ENCODE measurements at places on chromosomes 6 and 20.

GRCh38 chr6:135440087-135440792 is 57.3 kb downstream of the AHI1 start:
- no peak for DNase-seq

DNA sequence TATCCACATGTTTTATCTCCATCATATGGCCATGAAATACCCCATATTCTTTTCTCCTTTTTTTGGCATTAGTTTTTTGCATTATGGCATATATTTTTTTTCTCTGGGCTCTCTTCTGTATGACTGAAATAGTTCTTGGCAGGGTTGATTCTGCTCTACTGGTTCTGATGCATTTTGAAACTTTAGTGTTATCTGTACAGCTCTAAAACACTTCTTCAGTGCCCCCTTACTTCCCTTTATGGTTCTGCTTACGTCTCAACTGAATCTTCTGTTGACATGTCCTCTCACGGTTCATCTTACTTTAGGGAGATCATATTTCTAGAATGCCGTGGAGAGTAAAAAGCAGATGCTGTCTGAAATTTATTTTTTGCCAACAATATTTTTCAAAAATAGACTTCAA is 23.2 kb upstream of the TXNDC5 start:
- DNase-seq, result no peak

GRCh38 chr6:123014835-123015234 is 18.8 kb downstream of the CLVS2 start:
- no peak for DNase-seq

DNA sequence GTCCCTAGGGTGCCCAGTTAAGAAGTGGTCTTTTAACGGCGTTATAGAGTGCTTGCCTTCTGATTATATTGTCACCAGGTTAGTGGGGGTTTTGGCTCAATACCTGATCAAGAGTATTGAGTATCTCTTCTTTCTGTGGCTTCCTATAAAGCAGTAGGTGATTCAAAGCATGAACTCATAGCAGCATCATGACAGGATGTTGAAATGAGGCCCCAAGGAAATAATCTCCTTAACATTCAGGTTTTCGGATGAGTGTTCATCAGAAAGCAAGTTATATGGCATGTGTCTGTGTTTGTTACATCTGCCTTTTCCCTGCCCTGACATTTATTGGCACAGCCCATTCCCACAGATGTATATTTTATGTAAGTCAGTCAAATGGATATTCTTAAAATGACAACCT is 301.0 kb downstream of the FARS2 start:
- DNase-seq, result no peak

DNA sequence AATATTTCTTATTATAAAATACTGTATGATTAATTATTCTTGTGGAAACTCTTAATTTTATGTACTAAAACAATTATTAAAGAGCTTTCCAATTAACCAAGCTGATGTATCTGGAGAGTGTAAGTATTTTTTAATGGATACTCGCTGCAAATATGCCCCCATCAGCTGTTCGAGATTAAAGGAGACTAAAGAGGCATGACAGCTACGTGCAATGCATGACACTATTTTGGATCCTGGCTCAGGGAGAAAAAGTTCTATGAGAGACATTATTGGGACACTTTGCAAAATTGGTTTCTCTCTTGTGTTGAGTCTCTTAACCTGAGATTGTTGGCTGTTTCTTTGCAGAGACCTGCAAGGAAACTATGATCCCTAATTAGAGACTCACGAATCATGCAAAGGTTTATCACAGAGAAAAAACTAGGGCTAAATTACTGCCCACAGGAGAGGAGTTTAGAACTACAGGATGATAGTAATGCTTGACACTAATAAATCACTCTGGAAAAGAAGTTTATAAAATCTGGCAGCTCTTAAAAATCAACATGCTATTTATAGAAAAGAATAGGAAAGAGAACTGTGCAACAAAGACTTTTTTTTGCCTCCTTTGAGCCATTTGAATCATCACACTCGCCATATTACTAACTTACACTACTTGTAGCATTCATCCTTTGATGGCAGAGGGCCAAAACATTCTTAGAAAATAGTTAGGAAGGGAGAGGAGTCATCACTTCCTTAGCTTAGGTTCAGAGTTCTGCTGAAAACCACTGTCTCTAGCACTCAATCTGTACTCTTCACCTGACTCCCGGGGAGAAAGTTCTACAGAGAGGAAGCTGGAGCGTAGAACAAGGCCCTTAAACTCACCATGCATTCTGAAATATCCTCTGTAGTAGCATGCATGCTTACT is 25.3 kb downstream of the NRN1 start:
- no peak for DNase-seq

DNA sequence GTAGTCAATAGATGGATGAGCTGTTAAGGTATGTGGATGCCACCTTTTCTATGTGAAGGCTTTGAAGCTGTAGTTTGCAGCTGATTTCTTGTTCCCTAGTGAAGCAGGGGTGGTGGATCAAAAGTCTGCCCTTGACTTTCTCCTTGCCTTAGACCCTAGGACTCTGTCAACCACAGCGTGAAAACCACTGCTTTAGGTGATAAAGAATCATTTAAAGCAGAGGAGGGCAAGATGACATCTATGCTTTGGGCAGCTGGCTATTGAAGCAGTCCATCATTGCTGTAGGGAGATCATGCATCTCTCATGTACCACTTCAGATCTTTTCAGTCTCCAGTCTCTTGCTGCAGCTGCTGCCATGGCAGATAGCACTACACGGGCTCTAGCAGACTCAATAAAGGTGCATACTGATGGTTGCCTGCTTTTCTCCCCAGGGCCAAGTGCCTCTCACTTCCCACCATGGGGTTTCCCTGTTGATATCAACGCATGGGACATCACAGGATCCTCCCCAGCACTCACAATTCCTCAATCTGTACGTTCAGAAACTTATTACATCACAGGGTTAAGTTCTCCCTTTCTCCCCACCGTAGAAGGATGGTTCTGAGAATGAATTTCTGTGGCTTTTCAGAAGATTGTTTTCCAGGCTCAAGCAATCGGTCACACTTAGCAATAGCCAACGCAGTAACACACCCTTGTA is 122.0 kb upstream of the STMND1 start:
- no peak for DNase-seq

- DNase-seq, result no peak
Observed at GRCh38 chr20:59845472-59845871, 88.0 kb downstream of the SYCP2 start.

All from stimulated activated CD4-positive, alpha-beta T cell treated with anti-CD3 and anti-CD28 coated beads, TNF-alpha, amount 100 ng/mL, for 1 hour (primary cell).